ENCODE measurements at places on chromosomes 6 and 20. TPM values are rescaled to one million over a fixed set of nuclear protein-coding genes. Genes with fewer than 3 reads are reported as not detected.

- DNase-seq = peak; percentile 50
Measured at GRCh38 chr20:51497542-51498467, 44.7 kb downstream of the NFATC2 start.

- peak; percentile 48 for DNase-seq
Measured at GRCh38 chr20:63224412-63225081, 8.6 kb upstream of the YTHDF1 start.

- DNase-seq = peak; percentile 81
Measured at GRCh38 chr6:149563203-149563927, 2.8 kb upstream of the GINM1 start.

GRCh38 chr6:111724039-111724438 is 118.4 kb upstream of the TRAF3IP2 start:
- no peak for DNase-seq

GRCh38 chr6:83893024-83893423 is 33.5 kb downstream of the CYB5R4 start:
- DNase-seq = no peak

- DNase-seq = no peak
Measured at GRCh38 chr6:130240232-130240631, 17.5 kb upstream of the SAMD3 start.

DNA sequence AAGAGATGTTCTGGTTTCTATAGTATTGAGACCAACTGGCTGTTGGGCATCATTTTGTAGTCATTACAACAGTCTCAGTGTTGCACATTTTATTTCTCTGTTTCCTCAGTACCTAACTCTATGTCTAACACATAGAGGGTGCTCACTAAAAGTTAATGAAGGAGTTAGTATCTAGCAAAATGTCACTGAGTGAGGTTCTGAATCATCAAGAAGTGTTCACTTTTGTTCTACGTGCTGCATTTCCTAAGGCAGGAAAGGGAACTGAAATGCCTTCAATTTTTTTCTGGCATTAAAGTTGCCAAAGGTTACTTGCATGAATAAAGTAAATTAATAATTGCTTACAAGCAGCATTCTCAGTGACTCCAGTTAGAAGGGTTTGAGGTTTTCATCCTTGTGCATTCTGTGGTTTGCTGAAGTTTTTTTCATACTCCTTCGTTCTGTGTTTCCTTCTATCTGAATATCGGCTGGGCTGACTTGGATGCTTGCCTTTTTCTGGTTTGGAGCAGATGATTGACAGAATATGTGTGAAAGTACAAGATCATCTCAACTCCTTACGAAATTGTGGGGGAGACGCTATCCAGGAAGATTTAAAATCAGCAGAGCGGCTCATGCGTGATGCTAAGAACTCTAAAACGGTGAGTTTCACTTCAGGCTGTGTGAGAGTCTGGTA is 114.5 kb upstream of the SCGN start:
- no peak for DNase-seq

DNA sequence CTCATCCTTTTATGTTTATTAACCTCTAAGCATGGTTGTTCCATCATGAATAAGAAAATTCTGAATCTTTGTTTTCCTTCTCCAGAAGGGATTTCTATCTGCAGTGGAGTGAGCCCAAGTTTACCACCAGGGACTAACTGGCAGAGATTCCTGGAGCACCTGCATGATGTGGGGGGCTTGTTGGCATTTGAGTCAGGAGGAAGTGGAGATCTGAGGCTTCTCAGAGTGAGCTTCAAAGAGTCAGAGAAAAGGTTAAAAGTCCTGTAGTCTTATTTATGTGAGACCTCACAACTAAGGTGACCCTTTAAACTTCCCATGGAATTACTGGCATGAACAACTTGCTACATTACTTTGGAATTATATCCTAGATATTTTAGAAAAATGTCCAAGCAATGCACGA is 138.1 kb upstream of the SLC24A3 start:
- no peak for DNase-seq

- no peak for DNase-seq
Measured at GRCh38 chr6:20070047-20070446, 142.2 kb downstream of the MBOAT1 start.

- no peak for DNase-seq
Measured at GRCh38 chr6:169289257-169289618, 35.6 kb upstream of the THBS2 start.

DNA sequence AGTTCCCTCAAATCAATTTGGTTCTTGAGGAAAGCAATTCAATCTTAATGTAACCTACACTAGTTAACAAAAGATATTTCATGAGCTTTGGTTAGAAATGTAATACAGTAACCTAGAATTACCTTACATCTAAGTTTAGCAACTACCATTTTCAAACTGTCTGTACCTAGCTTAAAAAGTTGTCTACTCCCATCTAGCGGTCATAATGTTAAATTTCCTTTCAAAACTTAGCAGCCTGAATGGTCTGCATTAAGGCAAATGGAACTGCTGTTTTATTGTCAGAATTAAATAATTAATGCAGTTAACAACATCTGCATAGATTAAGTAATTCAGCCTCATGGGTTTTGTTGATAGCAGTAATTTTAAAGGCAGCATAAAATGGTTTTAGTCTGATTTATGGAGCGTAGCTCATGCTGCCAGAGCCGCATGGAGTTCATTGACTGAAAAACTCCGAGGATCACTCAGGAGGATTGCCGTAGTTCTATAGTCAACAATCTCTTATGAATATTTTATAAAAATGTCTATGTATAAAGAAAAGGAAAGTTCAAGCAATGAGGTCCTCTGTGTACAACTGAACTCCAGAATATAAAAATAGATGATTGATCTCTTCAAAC is 485.4 kb upstream of the MANEA start:
- peak; percentile 44 for DNase-seq

DNA sequence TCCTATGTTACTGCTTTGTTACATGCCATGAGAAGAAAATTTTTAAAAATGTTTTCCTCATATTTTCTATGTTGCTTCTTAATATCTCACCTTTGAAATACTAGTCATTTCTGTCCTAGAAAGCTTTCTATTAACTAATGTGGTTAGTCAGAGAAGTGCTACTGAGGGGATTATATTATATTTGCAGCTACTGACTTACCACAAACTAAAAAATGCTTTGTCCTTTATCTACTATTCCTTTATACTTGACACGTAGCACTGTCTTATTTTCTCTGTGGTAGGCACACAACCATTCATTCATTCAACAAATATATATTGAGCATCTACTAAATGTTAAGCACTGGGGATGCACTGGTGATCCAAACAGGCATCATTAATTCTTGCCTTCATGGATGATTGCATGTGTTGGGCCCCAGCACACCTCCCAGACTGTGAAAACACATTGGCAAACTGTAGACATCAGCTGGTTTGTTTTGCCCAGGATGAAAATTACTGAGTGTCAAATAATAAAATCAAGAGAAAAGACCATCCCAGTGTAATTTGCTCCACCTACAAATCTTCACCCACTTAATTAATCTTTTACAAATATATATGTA is 10.7 kb upstream of the MLIP start:
- DNase-seq = no peak

- DNase-seq = no peak
Measured at GRCh38 chr6:168381726-168382458, 59.1 kb upstream of the SMOC2 start.

DNA sequence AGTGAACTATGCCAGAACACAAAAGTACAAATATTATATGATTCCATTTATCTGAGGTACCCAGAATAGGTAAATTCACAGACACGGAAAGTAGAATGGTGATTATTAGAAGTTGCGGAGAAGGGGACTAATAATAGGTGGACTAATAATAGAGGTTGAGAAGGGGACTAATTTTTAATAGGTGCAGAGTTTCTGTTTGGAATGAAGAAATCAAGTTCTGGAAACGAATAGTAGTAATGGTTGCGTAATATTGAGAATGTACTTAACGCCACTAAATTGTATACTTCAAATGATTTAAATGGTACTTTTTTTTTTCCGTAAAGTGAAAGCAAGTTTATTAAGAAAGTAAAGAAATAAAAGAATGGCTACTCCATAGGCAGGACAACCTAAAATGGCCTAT is 33.2 kb downstream of the B4GALT5 start:
- DNase-seq = no peak

GRCh38 chr6:148723484-148723883 is 23.3 kb upstream of the UST start:
- DNase-seq = no peak

GRCh38 chr6:43851204-43851865 is 81.3 kb downstream of the VEGFA start:
- no peak for DNase-seq

DNA sequence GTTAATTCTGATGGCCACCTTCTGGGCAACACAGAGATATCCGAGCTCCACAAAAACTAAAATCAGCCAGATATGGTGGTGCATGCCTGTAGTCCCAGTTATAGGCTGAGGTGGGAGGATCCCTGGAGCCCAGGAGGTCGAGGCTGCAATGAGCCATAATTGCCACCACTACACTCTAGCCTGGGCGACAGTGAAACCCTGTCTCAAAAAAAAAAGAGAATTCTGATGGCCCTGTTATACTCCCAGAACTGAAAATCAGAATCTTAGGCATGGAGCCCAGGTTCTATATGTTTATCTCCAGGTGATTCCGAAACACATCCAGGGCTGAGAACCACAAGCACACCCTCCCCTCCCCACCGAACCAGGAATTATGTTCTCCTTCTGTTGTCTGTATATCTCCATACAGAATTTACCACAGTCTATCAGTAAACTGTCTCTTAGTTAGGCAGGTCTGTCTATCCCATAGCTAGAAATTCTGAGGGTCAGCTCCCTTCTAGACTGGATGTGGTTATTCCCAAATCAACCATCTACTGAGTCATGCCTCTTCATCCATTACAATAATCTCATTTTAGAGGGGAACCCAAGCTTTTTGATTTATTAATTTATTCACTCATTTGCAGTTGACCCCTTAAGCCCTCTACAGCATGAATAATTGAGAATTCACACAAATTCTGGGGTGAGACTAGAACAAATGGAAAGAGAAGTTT is 24.8 kb upstream of the CCND3 start:
- no peak for DNase-seq

DNA sequence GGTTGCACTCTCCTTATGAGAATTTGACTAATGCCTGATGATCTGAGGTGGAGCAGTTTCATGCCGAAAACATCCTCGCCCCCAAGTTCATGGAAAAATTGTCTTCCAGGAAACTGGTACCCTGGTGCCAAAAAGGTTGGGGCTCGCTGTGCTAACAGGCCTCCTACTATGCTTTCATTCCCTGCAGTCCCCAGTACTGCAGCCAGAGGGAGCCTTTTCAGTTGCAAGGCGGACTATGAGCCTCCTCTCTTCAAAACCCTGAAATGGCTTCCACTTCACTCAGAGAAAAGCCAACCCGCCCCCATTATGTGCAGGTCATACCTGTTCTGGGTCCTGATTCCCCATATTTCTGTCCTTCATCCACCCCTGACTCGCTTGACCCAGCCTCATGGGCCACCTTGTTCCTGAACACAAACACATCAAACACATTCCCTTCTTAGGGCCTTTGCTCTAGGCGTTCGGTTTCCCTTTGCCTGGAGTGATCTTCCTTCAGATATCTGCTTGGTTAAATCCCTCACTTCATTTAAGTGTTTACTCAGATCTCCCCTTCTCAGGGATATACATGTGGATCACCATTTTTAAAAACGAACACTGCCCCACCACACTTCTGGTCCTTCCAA is 173.7 kb downstream of the PHACTR1 start:
- DNase-seq = peak; percentile 7

DNA sequence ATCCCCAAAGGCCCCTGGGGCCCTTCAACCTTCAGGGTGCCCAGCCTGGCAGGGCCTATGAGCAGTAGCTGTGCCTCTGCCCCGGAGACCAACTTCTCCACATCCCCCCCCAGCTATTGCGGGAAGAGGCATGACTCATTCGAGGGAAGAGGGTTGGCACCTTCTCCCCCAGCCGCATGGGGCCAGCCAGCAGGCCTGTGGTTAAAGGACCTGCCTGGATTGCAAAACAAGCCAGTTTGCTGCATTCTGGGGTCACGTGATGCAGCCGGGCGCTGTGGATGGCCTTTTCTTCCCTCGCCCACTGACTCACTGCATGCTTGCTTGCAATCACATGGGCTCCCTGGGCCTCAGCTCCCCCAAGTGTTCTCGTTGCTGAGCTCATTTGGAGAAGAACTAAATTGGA is 182.5 kb downstream of the MAFB start:
- peak; percentile 89 for DNase-seq

GRCh38 chr6:76166297-76166696 is 93.8 kb upstream of the IMPG1 start:
- peak; percentile 0 for DNase-seq

GRCh38 chr6:73879501-73880293 is 183.7 kb downstream of the CD109 start:
- no peak for DNase-seq

- DNase-seq = peak; percentile 36
Measured at GRCh38 chr20:29873946-29874345, 1383.5 kb upstream of the DEFB115 start.

DNA sequence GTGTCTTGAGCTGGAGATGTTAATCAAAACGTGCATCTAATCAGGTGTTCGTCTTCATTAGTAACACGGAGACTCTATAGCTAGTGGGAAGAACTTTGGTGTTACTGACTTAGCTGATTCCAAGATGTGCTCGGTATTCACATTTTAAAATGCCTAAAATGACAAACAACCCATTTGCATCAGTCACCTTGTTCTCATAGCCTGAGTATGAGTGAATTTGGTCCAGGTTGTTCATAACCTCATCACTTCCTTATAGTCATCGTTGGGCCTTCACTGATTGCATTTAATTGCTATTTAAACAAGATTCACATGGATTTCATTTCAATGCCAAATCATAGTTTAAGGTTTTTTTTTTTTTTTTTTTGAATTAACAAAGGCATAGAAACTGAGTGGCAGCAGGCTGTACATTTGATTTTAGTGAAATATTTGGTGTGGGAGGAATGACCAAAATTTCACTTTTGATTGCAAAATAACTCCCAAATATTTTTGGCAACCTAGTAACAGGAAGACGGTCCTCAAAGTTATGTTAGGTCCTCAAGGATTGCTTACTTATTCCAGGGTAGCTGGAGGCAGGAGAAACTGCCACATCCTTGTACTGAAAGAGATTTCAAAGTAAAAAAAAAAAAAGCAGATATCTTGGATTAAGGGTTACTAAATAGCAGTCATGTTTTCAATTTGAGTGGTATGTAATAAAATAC is 104.7 kb downstream of the JARID2 start:
- DNase-seq = no peak

GRCh38 chr20:37590938-37591490 is 63.3 kb upstream of the BLCAP start:
- DNase-seq = no peak

GRCh38 chr6:15264412-15264811 is 18.5 kb downstream of the JARID2 start:
- no peak for DNase-seq

GRCh38 chr20:25529295-25529951 is 55.9 kb downstream of the NINL start:
- no peak for DNase-seq

The GPX5 gene
- total RNA-seq = not detected

The LY6G6D gene
- not detected for total RNA-seq

The POM121L2 gene
- total RNA-seq = not detected

The BEND6 gene
- not detected for total RNA-seq

The FKBP1C gene
- 3.4 TPM for total RNA-seq

The WFDC13 gene
- not detected for total RNA-seq

The MOXD1 gene
- total RNA-seq = under 0.01 TPM

The MACROD2 gene
- under 0.01 TPM for total RNA-seq

The TMEM63B gene
- 21.2 TPM for total RNA-seq

The GSTA1 gene
- not detected for total RNA-seq

The MUC22 gene
- not detected for total RNA-seq

The HTR1B gene
- 2.4 TPM for total RNA-seq

The STX7 gene
- 19.8 TPM for total RNA-seq

The MCHR2 gene
- not detected for total RNA-seq
